ENCODE measurements at places on chromosomes 6 and 20. TPM values are rescaled to one million over a fixed set of nuclear protein-coding genes. Genes with fewer than 3 reads are reported as not detected.

TGM3 gene
- 0.15 TPM for polyA plus RNA-seq

VAPB gene
- 40.1 TPM for polyA plus RNA-seq

LY6G6D gene
- 1.2 TPM for polyA plus RNA-seq

HLA-G gene
- polyA plus RNA-seq: 2.6 TPM

SIRPD gene
- not detected for polyA plus RNA-seq

DNA sequence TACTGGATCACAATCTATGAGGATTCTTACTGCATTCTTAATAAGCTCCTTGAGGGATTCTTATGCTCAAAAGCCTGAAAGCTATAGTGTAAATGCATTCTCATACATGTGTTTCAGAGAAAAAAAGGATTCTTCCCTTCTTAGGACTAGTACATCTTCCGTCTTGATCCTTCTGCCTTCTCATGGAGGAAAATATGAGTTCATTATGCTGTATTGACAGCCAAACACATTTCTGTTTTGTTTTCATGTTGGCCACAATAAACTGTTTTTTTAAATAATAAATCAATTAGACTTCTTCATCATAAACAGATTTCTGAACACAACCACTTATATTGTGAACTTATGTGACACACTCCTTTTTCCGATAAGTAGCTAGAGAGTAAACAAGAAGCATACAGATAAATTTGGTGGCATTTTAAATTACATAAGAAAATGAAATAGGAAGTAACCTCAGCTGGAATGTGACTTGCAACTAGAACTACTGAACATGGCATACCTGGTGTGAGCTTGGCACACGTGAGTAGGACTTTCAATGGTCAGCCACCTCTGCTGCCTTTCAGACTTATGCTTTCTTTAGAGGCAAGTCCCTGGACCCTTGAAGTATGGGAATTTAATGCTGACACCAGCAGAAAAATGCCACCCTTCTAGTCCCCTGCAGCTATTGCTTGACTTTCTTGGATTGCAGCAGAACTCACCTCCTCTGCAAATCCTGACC, 350.4 kb downstream of the BCKDHB start:
- H3K36me3 ChIP-seq: no peaks in the 10 kb centered on the region
- no peak overlapping the region for H3K4me3 ChIP-seq
- peak overlapping the region; percentile 24 for H3K27ac ChIP-seq
- DNase-seq: no peak
- H3K4me1 ChIP-seq: peaks cover 16% of the 10 kb centered on the region

DNA sequence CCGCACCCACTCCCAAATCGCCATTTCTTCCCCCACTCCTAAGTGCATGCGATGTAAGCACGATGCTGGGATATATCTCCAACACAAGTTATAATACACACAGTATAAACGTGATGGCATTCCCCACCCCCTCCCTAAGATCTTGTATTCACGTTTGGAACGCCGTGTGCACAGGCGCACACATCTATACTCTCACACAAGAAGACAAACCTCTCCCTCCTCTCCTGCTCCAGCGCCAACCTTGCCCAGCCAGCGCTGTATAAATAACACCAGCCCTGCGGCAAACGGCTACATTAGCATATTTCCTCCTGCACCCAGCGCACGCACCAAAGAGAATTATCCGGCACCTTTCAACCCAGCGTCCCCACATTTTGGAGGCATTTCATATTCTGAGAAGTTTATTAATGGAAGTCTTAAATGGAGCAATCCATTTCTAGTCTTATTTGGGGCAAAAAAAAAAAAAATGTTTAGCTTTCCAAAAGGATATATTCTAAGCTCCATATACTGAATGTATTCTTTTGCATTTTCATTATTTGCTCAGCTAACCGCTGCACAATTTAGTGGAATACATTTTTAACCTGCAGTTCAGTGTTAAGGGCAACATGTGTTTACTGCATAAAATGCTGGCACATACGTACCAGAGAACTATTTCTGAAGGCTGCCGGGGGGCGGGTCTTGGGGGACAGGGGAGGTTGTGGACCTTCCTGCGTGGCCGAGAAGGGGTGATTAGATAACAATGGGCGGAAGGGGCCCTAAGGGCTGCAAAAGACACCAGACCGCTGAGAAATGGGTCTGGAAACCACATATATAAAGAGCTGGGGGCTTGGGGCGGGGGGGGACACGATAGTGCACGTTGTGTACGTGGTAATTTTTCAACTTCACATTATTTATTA, 1.1 kb upstream of the SLC22A23 start:
- H3K27me3 ChIP-seq: peaks cover 7% of the 10 kb centered on the region
- H3K36me3 ChIP-seq: no peaks in the 10 kb centered on the region
- DNase-seq: peak; percentile 61

DNA sequence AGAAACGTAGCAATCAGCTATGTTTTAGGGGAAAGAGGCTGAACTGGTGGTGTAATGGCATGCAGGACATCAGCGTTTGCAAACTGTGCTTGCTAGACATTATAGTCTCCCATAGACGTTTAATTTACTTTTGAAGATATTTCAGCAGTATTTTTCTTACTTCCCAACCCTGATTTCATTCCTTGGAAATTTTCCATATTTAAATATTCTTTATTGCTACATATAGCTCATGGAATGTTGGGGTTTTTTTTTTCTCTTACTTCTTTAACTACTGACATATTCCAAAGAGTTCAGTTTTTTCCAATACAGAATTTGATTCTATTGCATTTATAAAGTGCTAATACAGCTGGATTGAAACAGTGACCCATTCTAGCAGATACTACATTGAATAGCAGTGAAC, 694.4 kb upstream of the CITED2 start:
- DNase-seq: no peak
- no peaks in the 10 kb centered on the region for H3K27me3 ChIP-seq

DNA sequence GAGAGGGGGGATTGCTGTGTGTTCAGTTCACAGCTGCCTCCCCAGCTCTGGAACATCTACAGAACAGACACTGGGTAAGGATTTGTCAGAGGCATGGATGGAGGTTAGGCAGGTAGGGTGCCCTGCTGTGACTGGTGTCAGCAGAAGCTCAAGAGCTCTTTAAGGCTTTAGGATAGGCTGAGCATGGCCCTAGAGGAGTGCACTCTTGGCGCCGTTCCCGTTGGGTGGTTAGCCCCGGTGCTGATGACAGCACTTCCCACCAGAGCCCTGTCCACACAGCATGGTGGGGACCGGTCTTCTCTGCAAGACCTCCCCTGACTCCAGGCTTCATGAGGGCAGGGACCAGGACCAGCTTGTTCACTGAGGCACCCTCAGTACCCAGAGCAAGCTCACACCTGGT, 262.0 kb downstream of the BMP7 start:
- DNase-seq: no peak
- H3K27me3 ChIP-seq: no peaks in the 10 kb centered on the region
- no peak overlapping the region for H3K27ac ChIP-seq
- no peak overlapping the region for H3K4me3 ChIP-seq

GRCh38 chr20:23061262-23061661, 11.8 kb upstream of the THBD start:
- H3K27ac ChIP-seq: peak overlapping the region; percentile 0
- no peak overlapping the region for H3K4me3 ChIP-seq
- no peak for DNase-seq
- no peaks in the 10 kb centered on the region for H3K27me3 ChIP-seq
- peaks cover 34% of the 10 kb centered on the region for H3K4me1 ChIP-seq
- H3K36me3 ChIP-seq: no peaks in the 10 kb centered on the region

DNA sequence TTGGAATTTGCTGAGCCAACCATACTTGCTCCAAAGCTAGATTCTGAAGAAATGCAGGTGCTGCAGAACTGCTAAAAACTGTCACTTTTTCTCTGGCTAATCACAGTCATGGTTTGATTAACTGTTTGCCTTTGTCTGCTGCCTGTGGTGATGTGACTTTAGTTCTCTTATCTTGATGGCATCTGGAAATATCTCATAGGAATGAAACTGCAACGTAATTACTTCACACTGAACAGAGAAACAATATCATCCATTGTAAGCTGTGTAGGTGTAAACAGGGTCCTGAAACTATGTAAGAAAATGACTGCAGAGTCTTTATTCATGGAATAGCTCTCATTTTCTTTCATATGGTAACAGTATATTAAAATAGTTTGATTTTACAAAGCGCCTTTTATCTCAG, 721.9 kb upstream of the HS3ST5 start:
- H3K27ac ChIP-seq: no peak overlapping the region
- no peaks in the 10 kb centered on the region for H3K27me3 ChIP-seq
- DNase-seq: no peak
- no peaks in the 10 kb centered on the region for H3K36me3 ChIP-seq
- peaks cover 4% of the 10 kb centered on the region for H3K4me1 ChIP-seq
- no peak overlapping the region for H3K4me3 ChIP-seq

GRCh38 chr20:56353356-56353755, 5.4 kb upstream of the FAM210B start:
- DNase-seq: no peak
- no peaks in the 10 kb centered on the region for H3K27me3 ChIP-seq
- H3K27ac ChIP-seq: no peak overlapping the region
- H3K4me1 ChIP-seq: no peaks in the 10 kb centered on the region
- no peak overlapping the region for H3K4me3 ChIP-seq

GRCh38 chr6:32472781-32473375, 33.2 kb downstream of the HLA-DRA start:
- H3K4me1 ChIP-seq: no peaks in the 10 kb centered on the region
- H3K27ac ChIP-seq: no peak overlapping the region
